ENCODE measurements at places on chromosomes 4 and X. TPM values are rescaled to one million over a fixed set of nuclear protein-coding genes. Genes with fewer than 3 reads are reported as not detected.

- DNase-seq: peak; percentile 57
These were observed 429.1 kb downstream of the SPRY1 start for GRCh38 chr4:123825596-123826291.

- DNase-seq: no peak
These were observed 29.0 kb downstream of the TMEM165 start for GRCh38 chr4:55424791-55425190.

- DNase-seq: no peak
These were observed 25.4 kb downstream of the C4orf50 start for GRCh38 chr4:5992828-5993321.

DNA sequence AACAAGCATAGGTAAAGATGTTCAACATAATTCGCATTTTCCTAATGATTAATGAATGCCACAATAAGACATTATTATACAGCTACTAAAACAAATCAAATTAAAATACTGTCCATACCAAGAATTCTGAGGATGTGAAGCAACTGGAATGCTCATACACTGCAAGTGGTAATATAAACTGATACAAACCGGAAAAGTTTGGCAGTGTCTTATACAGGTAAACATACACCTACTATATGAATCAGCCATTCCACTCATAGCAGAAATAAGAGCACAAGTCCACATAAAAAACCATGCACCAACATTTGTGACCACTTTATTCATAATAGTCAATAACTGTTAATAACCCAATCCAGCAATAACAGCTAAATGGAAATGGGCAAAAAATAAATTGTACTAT is 79.3 kb downstream of the FBXW7 start:
- DNase-seq: no peak

DNA sequence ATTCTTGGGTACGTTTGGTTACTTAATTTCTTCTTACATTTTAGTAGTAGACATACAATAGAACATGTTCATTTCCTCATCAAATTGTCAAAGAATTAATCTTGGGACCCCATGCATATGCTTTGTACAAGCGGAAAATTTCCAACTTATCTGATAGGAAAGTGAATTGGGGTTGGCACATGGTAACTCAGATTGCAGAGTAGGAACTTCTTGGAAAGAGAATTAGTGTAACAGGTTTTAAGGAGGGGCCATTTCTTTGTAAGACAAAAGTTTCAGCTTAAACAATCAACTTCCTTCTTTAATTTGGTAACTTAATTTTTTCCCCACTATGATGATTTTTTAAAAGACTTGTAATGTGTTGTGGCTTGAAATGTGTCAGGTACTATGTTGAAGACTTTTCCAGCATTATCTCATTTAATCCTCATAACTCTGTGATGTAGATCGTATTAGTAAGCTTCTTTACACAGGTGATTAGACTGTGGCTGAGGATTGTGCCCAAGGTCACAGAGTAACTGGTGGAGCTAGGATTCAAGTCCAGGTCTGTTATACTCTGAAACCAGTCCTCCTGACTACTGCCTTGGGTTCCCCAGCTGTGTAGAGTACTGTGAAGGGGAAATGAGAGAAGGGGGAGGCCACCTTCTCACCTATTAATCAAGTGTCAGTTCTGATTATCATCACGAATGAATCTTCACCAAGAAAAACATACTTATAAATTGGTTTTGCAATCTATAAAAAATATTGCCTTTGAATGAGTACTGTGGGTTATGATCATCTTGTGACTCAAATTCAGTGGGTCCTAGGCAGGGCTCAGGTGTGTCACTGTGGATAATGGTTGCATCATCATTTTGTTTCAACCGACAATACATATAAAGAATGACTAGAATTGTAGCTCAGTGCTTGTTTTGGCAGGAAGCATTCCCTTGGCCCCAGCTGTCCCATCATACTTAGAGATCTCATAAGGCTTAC is 4.3 kb downstream of the GK start:
- DNase-seq: no peak

DNA sequence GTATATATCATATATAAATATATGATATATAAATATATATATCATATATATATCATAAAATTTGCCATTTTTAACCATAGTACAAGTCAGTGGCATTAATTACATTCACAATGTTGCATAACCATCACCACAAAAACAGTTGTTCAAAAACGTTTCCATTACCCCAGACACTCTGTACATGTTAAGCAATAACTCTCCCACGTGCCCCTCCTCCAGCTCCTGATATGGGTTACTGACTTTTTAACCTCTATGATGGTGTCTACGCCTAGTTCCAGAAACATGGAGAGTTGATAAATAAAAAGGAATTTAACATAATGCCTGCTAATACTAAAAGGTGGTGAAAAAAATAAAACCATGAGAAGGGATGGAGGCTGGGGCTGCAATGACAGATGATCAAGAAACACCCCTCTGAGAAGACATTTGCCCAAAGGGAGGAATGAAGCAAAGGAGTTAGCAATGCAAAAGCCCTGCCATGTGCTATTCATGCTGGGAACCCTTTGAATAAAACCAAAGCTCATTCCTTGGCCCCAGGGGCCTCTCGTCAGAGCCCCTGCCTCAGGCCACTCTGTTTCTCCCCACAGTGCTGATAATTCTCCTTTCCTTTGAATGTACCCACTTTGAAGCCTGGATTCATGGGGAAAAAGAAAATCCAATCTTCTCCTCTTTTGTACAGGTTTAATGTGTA is 144.3 kb downstream of the NWD2 start:
- DNase-seq: no peak

DNA sequence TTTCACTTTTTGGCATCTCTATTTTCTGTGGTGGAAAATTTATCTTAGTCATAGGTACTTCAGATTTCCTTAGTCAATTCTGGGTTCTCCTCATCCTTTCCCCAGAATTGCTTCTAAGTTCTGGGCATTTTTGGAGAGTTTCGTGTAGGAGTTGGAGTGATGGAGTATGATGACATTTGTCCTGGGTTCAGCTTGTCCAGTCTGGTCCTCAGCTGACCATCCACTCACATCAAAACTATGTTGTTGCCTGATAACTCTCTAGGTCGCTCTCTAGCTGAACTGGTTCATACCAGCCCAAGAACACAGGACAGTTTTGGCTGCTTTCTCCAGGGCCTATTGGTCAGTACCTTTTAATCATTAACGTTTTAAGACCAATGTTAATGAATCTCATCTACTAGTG is 13.2 kb downstream of the PTTG2 start:
- DNase-seq: no peak

DNA sequence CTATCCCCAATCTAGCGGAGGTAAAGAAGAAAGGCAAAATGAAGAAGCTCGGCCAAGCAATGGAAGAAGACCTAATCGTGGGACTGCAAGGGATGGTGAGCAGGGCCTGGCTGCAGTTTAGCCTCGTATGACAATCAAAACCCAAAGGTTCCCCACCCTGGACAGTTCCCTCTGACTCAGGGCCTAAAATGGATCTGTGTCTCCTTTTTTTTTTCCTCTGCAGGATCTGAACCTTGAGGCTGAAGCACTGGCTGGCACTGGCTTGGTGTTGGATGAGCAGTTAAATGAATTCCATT is 986 bp downstream of the HDAC6 start:
- DNase-seq: no peak

GRCh38 chrX:19543020-19543715 is 27.9 kb upstream of the MAP3K15 start:
- DNase-seq: no peak

- DNase-seq: peak; percentile 2
These were observed 9.5 kb upstream of the NAAA start for GRCh38 chr4:75950213-75950815.

DNA sequence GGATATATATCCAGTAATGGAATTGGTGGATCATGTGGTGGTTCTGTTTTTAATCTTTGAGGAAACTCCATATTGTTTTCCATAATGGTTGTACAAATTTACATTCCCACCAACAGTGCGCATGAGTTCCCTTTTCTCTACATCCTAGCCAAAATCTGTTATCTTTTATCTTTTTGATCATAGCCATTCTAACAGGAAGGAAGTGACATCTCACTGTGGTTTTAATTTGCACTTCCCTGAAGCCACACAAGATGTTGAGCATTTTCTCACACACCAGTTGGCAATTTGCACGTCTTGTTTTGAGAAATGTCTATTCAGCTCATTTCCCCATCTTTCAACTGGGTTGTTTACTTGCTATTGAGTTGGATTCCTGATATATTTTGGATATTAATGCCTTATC is 194.9 kb downstream of the CBLL2 start:
- no peak for DNase-seq

DNA sequence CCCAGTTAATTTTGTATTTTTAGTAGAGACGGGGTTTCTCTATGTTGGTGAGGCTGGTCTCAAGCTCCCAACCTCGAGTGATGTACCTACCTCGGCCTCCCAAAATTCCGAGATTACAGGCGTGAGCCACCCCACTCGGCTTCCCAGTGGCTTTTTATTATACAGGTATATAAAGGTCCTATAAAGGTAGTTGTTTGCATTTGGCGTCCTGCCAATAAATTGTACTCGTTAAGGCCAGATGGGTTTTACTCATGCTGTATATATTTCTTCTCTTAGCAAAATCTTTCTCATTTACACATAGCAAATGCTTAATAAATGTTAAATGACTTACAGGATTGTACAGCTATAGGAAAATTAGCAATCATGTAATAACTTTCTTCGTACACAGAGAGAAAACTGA is 6.9 kb downstream of the SHROOM3 start:
- no peak for DNase-seq

DNA sequence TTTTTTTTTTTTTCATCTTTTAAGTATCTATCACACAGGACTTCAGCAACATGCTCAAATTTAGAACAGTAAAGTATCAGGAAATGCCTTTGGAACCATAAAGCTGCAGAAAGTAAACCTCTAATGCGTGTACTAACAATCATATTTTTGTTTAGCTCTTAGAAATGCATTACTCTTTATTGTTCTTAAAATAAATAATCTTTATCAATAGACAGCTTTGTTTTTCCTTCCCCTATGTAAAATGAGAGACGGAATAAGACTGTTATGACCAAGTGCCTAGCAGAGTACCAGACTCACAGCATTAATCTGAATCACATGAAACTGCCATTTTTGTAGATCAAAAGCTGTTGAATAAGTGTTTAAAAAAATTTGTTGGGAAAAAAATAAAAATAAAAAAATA is 50.5 kb upstream of the COL25A1 start:
- DNase-seq: no peak

- no peak for DNase-seq
These were observed 63.8 kb upstream of the SLC4A4 start for GRCh38 chr4:71275004-71275403.

DNA sequence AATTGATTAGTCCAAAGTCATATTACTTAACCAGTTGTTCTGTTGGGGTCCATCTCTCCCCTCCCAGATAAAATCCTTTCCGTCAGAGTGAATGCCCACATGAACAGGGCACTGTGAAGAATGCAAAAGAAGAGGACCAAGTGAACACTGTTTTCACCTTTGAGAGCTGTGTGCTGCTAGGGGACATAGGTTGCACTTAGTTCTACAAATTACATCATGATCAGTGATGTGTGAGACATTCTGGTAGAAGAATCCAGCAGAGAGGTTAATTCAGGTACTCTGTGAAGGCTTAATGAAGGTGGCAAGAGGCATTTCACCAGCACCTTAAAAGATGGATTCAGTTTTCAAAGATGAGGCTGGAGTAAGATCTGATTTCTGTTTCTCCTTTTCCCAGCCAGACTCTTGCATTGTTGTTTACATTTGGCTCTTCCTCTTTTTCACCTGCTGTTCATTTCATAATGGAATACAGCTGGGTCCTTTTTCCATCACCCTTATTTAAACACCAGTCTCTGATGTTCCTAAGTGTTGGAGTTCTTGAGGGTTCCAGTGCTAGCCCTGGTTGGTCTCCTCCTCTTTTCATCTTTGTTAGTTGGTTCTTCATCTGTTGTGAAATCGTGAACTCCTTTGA is 10.9 kb downstream of the GAB1 start:
- DNase-seq: no peak

DNA sequence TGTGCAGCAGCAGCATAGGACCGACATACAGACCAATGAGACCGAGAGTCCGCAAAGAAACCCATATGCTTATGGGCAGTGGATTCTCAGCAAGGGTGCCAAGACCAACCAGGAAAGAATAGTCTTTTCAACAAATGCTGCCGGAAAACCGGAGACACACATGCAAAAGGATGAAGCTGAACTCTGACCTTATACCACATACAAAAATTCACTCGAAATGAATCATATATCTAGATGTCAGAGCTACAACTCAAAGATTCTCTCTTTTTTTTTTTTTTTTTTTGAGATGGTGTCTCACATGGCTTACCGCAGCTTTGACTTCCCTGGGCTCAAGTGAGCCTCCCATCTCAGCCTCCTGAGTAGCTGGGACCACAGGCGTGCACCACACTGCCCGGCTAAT is 16.0 kb upstream of the MXD4 start:
- DNase-seq: no peak

- no peak for DNase-seq
These were observed 633.7 kb upstream of the HTR2C start for GRCh38 chrX:113950081-113950678.

The TAF7L gene
- 0.31 TPM for total RNA-seq

The FGF16 gene
- total RNA-seq: not detected

The CCNA2 gene
- 29.6 TPM for total RNA-seq

The PAGE2 gene
- total RNA-seq: not detected

The FRG1 gene
- 34.3 TPM for total RNA-seq

The TLR2 gene
- not detected for total RNA-seq

The PLP1 gene
- 0.76 TPM for total RNA-seq

The MAGEB10 gene
- not detected for total RNA-seq

The FAM9B gene
- total RNA-seq: not detected

Measured in HFFc6 (cell line).